ENCODE measurements at places on chromosomes 2 and 18.

DNA sequence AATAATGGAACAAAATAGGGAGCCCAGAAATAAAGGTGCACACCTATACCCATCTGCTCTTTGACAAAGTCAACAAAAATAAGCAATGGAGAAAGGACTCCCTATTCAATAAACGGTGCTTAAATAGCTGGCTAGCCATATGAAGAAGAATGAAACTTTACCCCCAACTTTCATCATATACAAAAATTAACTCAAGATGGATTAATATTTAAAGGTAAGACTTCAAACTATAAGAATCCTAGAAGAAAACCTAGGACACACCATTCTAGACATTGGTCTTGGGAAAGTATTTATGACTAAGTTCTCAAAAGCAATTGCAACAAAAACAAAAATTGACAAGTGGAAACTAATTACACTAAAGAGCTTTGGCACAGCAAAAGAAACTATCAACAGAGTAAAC, 139.1 kb downstream of the DNAH7 start:
- DNase-seq, result no peak

GRCh38 chr2:102743259-102743658, 18.6 kb upstream of the TMEM182 start:
- DNase-seq, result no peak

DNA sequence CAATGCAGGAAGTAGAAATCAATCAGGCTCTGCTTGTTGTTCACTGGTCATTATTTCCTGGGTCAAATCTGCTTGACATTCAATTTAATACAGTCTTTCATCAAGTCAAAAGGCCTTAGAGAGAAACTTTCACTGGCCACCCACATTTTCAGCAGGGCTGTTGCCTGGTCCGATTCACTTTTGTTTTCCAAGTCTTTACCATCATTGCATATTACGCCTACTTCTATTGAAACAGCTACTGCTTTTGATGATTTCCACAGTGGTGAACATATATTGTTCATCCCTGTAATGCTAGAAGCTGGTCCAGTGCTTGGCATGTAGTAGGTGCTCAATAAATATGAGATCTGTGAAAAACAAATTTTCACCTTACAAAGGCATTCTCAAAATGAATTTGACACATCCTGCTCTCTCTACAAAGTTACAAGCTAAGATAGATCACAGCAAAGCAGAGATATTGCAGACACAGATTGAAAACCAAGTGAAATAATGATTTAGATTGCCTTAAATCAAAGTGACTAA, 600.1 kb downstream of the ARHGAP15 start:
- DNase-seq, result no peak

GRCh38 chr2:148680462-148680861, 35.9 kb downstream of the EPC2 start:
- no peak for DNase-seq

DNA sequence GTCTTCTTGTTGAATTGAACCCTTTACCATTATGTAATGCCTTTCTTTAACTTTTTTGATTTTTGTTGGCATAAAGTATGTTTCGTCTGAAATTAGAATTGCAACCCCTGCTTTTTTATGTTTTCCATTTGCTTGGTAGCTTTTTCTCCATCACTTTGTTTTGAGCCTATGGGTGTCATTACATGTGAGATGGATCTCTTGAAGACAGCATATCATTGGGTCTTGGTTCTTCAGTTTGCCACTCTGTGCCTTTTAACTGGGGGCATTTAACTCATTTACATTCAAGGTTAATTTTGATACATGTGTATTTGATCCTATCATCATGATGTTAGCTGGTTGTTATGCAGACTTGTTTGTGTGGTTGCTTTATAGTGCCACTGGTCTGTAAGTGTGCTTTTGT, 489.4 kb upstream of the TNP1 start:
- DNase-seq, result no peak

GRCh38 chr18:48330016-48330991, 78.9 kb downstream of the ZBTB7C start:
- peak; percentile 54 for DNase-seq

DNA sequence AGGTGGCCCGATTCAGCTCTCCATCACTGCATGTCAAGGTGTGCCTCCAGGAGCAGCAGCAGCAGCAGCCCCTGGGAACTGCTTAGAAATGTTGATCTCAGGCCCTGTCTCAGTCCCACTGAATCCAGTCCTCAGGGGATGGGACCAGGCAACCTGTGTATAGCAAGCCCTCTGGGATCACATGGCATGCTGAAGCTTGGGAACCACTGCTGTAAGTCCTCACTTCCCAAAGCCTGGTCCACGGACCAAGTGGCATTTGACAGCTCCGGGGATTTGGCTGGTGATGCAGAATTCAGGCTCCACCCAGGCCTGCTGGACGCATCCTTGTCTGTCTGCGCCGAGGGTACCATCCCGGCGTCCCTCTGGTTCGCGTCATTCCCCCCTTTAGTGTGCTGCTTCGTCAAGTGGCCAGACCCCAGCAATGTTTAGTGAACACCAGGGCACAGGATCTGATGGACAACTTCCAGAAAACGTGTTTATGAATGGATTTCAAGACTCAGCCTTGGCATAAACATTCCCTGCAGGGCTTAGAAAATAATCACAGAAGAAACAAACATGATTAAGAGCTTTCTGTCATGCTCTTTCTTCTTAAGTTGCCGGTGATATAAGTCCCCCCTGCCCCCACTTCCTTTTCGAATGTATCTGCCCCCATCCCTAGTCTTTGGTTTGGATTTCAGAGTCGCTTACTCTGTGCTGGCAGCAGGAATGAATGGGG, 234.0 kb downstream of the GBX2 start:
- DNase-seq, result no peak

DNA sequence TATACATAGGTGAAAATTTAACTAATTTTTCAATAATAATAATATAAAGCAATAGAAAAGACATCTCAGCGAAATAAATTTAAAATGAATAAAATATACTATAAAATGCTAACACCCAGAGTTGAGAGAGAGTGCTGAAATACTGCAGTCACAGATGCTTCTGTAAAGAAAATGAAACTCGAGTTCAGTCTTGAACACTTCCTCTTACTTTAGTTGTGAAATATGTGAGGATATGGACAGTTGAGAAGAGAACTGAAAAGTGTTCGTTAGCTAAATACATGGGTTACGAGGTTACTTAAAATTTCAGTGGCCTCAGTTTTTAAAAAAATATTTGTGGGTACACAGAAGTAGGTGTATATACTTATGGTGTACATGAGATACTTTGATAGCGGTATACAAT, 106.8 kb downstream of the DNAH7 start:
- DNase-seq, result no peak

GRCh38 chr2:64839844-64840243, 149.4 kb upstream of the SLC1A4 start:
- DNase-seq, result no peak

DNA sequence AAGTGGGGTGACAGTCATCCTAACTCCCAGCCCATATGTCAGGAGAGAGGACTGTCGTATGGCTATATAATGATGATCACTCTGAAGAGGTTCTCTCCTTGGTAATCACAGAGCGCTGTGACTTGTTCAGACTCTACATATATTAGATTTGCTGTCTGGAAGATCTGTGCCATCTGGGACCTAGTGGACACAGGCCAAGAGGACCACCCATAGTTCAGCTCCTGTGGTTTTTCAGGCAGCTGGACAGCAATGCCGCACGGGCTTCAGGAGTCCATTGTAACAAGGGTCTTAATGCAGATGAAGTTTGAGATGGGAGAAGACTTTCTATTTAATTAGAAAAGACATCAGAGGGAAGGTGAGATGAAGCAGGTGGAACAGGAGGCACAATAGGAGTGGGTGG, 40.1 kb upstream of the EPHA4 start:
- DNase-seq, result no peak

DNA sequence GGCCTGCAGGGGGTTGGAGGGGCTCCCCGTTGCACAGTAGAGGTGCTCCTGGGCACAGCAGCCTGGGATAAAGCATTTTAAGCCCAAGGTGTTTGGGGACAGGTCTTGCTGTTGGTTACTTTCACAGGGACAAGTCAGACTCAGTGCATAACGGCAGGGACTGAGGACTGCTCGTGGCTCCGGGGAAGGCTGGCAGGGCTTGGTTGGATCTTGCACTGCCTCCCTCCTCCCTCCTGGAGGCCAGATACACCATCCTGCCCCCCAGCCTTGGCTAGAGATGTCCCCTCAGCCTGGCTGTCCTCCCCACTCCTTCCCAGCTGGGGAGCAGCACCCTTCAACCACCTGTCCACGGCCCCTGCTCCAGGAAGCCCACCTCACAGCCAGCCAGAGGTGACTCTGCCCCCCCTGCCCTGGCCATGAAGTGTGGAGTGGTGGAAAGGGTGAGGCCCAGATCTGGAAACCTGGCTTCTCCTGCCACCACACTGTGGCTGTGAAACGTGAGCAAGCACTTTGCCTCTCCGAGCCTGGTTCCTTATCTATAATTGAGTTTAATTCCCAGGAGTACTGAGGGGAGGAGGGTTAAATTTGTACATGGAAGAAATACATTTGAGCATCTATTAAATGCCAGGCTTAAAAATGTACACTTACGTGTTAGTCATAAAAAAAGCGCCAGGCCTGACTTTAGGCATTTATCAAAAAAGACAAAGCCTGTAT, 67.1 kb upstream of the TAF1B start:
- DNase-seq, result no peak

DNA sequence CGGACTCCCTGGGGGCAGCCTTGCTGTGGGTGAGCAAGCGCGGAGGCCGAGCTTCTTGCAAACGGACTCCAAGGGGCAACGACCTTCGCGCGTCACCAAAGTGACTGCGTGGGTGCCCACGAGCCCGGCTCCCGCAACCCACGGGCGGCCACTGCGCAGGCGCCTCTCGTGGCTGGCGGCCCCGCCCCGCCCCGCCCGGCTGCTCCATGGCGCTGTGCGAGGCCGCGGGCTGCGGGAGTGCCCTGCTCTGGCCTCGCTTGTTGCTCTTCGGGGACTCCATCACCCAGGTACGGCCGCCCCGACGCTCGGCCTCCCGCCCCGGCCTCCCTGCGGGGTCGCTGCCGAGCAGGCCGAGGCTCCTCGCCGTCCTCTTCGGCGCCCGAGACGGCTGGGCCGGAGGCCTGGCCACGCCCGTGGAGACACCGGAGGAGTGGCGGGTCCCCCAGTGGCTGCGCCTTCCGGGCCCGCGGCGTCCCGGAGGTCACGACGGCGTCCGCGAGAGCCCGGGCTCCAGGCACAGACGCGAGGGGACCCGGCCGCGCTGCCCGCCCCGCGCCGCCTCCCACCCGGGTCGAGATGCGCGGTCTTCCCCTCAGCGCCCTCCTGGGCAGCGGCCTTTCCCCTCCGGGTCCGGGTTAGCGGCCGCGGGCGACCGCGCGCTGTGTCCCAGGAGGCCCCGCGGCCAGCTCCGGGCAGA, at the start of gene IAH1:
IAH1 (plus strand) TSS at position 191 of the 697 bp plus-strand sequence; CDS start at position 207, 16 bp downstream.
- DNase-seq, result no peak

DNA sequence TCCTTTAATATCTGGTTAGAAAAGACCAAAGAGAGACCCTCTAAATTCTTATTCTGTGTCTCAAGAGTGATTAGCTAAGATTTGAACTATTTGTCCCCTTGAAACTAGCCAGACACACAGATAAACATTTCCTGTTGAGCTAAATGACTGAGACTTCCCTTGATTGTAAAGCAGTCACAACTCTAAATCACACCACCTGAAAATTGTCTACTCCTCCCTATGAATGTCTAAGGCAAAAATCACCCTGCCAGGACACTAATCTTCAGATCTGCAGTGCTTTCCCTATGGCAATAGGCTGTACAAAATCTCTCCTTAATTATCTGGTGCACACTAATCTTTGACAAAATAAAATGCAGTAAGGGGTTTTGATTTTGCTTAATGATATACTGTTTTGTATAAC, 200.5 kb upstream of the GULP1 start:
- no peak for DNase-seq

- DNase-seq, result no peak
These were observed 87.2 kb downstream of the SLC5A7 start for GRCh38 chr2:108073415-108074072.

DNA sequence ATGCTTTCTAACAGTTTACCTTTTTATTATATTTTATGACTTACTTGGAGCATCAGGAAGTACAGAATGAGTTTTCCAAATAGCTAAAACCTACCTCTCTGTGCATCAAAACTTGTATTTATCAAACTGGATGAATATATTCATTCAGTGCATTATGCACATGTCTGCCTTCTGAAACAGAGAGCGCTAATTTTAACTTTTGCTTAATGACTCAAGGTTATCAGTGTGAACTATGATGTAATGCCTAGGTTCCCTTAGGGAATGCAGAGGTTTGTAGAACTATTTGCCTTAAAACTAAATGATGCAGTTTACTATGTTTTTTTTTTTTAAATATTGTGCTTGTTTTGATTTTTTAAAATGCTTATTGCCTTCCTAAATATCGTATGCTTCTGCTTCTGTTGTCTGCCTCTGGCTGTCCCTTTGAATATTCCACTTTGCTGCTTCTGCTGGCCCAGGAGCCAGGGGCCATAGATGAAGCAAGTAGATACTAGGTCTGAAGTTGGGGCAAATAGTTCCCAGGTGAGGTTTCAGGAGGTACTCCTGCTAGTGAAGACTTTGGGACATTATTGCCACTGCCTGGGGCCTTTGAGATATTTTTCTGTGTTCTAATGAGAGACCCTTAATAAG, 16.5 kb downstream of the TMEM178A start:
- DNase-seq, result no peak

DNA sequence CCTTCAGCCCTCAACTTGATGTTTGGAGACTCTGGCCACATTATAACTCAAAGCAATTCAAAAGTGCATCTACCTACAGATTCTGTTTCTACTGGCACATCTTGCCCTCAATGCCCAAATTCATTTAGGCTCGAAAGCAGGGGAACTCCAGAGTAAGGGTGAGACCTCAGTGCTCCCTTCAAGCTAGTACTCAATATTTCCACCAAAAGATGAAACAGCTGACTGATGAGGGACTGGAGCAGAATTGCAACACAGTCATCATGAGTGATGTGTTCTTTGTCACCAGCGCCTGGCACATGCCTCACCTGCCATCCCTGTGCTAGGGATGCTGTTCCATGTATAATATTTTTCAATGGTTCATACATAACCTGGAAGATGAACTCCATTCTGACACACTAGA, 247.3 kb downstream of the DSEL start:
- no peak for DNase-seq

- no peak for DNase-seq
These were observed 9.6 kb downstream of the SERPINB8 start for GRCh38 chr18:63979409-63979920.

DNA sequence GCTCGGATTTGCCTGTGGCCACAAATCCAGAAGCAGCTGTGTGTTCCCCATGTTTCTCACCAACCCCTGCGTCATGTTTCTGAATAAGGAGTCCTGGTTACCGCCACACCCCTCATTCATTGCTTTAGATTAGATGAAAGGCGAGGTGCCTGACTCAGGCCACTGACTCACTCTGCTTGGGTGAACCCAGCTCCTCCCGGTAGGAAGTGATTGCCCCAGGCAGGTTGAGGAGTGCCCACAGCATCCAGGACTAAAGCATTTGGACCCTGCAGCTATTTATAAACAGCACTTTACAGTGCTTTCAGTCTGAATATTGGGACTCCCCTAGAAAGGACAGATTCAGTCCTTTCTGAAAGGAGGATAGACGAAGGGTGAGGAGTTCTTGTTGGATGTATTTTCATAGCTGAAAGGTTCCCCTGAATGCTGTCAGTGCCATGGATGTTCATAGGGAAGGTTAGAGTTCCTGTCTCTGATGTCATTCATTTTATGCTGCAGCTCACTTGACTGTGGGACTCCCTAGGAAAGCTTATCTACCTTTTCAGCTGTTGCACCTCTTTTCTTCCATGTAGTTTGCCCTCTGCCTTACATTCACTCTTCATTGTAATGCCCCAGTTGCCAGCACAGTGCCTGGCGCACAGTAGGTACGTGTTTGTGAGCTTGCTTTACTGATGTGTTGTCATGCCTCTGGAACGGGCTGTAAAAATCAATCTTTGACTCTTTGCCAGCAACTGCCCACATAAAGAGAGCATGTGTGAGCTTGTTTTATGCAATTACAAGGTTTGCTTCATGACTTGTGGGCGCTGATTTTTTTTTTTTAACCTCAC, 14.9 kb downstream of the ITGA6 start:
- DNase-seq, result peak; percentile 71
